NCI-H446 treated with DMSO at 0.1 percent for 48 hours (cell line): ENCODE measurements at places on chromosomes 7 and 10.

DNA sequence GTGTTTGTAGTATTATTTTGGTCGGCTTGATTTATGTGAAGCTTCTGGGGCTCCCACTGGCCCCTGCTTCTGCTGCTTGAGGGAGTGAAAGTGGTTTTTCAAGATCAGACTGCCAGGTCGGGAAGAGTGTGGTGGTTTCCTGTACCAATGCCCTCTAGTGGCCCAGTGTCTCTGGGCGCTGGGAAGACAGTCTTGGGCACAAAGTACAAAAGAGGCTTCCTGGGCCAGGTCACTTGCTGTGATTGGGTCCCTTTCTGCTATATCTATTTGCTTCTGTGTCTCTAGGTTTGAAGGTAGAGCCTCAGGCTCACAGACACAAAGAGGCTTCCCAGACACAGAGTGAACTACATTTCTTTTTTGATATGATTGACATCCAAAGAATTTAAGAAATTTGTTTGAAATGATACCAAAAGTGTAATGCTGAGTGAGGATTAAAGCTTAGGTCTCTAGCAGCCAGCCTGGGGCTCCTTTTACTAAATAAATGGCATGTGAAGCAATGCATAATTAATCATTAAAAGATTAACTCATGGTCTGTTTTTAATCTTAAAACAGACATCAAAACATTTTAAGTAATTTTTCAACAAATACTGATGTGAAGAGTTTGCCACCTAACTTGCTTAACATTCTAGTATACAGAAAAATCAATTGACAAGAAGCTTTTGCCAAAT, 36.3 kb downstream of the ABCB1 start:
- DNase-seq, result no peak

GRCh38 chr10:4111643-4112042, 326.6 kb upstream of the KLF6 start:
- DNase-seq, result no peak

DNA sequence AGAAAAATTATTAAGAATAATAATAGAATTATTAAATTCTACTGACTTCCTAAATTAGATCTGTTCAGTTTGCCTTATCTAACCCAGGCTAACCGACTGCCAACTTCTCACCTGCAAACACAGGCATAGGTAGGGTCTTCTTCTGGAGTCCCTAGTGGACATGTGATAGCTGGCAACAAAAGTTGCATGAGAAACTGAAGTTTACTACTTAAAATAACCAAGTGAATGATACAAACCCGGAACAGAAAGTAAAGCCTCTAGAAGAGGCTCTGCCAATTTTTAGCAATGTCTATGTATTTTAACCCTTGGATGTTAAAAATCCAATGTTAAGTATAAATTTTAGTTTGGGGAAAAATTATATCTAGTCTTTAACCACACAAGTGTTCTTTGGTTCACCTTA, 37.6 kb downstream of the NDUFB2 start:
- no peak for DNase-seq

DNA sequence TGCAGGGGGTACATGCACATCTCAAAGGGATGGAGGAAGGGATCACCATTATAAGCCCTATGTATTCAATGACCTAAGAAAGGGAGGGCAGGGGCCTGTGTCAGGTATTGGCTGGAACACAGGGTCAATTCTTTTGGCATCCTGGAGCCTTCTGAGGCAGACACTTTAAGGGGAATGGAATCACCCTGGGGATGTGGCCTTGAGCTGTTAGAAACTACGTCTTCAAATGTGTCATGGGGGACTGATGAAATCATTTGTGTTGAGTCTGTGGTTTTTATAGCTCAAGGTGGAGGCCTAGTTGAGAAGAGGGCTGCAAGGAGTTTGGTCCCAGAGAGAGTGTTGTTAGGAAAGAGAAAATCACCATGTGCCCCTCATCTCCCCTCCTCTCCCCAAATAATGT, 206.1 kb upstream of the CELF2 start:
- DNase-seq, result no peak

DNA sequence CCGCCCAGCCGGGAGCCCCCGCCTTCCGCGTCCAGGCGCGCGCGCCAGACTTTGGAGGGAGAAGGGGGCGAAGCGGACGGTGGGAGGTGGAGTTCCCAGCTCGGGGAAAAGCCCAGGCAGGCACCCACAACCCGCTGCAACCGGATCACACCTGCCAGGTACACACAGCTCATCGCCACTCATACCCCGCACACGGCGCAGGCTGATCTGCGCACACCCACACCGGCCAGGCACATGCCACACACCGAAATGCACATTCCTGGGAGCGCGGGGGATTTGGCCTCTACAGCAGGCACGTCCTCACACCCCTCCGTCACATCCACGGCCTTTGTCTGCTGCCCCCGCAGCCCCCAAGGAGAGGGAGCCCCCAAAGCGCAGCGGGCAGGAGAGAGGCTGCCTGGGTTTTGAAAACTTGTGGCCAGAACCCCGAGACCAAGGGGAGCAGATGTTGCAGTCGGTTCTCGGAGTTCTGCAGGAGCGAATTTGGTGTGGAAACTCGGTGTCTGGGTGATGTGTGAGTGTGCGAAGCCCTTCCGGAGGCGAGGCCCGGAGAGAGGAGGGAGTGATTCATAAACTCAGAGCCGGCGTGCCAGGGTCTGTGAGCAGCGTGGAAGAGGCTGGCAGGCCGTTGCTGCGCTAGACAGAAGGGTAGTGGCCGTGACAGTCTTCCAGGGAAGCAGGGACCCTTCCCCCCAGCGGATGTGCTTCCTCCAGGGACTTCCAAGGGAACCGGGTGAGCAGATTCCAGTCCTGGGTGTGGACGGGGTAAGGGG, 734 bp downstream of the CHST3 start:
- DNase-seq, result no peak

DNA sequence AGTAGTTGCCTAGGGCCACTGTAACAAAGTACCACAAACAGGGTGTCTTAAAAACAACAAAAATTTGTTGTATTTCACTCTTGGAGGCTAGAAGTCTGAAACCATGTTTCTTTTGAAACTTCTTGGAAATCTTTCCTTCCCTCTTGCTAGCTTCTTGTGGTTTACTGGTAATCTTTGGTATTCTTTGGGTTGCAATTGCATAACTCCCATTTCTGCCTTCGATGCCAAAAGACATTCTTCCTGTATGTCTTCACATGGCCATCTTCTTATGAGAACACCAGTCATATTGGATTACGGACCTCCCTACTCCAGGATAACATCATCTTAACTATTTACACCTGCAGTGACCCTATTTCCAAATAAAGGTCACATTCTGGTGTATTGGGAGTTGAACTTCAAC, 357.4 kb downstream of the PPP1R3A start:
- no peak for DNase-seq

DNA sequence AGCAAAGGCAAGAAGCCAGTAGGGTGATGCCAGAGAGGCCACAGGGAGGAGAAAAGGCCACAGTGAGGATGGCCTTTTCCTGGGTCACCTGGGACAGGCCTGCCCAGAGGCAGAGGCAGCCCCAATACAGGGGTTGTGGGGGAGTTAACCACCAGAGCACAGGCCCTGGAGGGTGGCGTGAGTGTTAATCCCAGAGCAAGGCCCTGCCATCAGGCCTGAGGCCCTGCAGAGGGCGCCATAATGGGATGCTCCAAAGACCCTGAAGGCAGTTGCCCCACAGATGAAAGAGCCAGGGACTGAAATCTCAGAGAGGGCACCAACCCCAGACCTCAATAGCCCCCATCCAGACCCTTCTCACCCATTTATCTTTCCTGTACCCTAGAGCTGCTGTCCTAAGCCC, 23.9 kb downstream of the SLC13A4 start:
- DNase-seq, result no peak

DNA sequence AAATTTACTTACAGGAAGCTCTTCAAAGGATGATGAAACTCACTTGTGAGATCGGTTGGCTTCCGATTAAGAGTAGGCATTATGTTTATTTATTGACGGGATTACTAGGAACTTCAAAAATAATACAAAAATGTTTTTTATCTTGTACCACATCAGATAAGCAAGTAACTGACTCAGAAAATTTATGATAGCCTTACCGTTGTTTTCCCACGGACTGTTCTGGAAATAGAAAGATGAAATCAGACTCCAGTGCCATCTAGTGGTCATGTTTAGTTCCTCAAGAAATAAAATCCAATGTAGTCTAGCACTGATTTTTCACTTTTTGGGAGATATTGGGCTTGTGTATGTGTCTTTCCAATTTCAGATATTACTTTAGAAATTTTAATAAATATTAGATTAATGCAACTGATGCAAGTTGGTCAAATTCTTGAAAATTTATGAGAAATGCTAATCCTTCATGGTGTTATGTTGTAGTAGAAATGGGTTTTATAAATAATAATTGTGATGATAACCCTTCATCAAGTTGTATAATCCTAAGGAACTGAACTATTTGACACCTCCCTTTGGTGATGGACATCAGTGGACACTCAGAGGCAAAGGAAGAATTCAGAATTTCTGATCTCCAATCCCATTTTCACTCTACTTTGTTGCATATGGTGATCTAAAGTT, 168.8 kb downstream of the TMEM26 start:
- peak; percentile 13 for DNase-seq

DNA sequence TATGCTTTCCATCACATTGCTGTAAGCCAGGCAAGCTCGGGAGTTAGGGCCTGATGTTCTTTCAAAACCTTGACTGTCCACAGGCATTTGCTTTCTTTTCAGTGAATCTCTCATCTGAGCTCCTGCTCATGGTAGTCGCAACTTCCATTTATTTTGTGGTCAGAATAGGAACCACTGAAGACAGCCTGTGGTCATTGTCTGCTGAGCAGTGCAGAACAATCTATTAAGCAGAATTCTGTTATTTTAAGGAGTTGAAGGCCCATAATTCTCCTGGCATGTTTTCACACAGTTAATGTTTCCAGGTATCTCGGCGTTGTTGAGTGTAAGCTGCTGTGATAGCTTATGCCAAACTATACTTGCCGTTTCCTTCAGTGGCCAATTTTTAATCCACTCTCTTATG, 491.1 kb upstream of the AKR1E2 start:
- DNase-seq, result no peak

DNA sequence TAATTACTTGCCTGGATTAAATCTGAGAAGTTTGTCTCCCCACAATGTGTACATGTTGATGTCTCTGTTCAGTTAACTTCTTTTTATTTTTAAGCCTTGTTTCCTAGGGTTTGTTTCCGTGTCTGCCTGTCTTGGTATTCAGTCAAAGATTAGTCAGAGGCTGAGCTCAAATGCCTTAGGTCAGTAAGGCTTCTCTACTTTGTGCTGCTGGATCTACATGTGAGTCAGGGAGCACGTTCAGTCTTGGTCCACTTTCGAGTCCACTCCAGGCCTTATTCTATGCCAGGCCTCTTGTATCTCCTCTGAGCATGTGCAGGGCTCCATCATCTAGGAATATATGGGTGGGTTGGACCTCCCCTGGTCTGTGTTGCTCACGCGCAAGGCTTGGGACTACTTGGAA, 93.3 kb upstream of the FZD8 start:
- DNase-seq, result no peak

GRCh38 chr10:36388166-36388565, 737.2 kb upstream of the ANKRD30A start:
- DNase-seq, result no peak

DNA sequence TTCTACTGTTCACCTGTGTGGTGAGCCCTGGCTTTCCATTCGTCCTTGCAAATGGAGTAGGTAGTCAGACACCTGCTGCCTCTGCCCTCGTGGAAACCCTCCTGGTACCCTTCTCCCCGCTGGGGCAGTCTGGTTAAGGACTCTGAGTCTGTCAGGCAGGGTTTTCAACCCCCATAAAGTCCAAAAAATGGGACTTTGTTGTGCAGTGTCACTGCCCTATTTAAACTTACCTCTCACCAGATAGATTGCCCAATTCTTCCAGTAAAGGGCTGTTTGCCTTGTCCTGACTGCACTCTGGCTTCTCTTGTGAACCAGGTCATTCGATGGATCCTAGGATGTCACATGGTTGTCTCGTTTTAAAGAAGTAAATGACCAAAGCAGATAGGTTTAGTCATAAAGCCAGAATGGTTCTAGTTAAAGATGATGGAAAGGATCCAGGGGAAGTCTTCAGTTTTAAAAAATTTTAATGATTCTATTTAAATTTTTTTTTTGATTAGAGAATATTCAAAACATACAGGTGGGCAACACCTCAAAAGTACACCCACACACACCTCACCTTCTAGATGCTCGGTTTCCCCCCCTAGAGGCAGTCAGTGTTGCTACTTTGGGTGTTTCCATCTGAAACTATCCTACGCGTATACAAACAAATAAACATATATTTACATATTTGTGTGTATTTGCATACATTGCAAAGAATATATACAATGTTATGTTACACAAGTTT, 22.0 kb downstream of the TMEM176B start:
- DNase-seq, result no peak

GRCh38 chr7:47149208-47149839, 432.6 kb downstream of the TNS3 start:
- DNase-seq, result no peak

- no peak for DNase-seq
Measured at GRCh38 chr10:16049782-16050181, 189.5 kb upstream of the MINDY3 start.

DNA sequence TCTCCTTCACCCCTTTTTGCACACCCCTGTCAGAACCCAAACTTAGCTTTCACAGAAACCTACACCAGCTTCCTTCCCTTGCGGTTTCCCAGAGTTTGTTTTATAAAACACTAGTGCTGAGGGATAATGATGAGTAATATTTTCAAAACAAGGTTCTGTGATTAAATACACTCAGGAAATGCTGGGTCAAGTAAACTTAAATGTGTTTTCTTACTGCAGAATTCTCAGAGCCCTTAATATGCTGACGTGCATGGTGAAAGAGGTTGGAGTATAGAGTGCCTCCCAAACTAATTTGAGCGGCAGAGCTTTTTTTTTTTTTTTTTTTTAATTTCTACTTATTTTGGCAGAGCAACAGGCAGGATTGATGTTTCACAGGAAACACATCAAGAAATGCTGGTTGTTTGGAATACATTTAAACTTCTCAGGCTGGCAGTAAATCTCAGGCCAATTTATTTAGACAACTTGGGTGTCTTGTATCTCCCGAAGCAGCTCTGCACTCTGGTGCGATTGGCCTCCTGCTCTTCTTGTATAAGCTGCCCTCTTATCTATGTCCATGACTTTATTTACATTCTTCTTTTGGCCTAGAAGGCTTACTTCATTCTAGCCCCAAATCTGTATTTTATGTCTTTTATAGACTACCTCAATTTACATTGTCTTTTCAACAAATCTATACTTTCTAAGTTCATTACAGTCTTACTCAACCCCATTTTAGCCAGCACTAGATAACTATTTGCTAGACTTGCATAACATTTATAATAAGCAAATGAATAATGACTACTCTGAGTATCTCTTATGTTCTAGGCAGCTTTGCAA, 165.4 kb downstream of the BMPER start:
- DNase-seq, result no peak

DNA sequence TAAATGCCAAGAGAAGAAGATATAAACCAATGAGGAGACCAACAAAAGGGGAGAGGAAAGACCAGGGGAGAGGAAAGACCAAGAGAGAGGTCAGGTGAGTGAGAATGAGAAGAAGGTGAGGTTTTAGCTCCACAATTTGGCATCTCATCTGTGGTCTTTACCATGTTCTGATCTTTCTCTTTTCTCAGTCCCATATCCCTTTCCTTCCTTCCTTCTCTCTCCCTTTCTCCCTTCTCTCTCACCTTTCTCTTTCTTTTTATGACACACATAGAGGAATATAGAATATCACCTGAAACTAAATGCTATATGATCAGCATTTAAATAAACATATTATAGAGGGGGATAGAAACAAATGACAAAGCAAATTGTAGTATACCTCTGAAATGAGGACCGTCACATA, 57.4 kb downstream of the ATE1 start:
- DNase-seq, result no peak

- no peak for DNase-seq
Measured at GRCh38 chr10:49290607-49291006, 8.4 kb upstream of the C10orf71 start.

- DNase-seq, result no peak
Measured at GRCh38 chr7:123939784-123940183, 14.7 kb downstream of the SPAM1 start.
